Fibroblast of skin of left quadriceps (primary cell): ENCODE measurements at places on chromosomes 6 and 20.
A peak's percentile ranks its signal among the peaks of the same experiment; 100 is the strongest.

GRCh38 chr20:24617757-24618450 lies 148.5 kb downstream of the SYNDIG1 start:
- DNase-seq, result no peak

- no peak for DNase-seq
Measured at GRCh38 chr6:43658161-43658560, 13.3 kb downstream of the RSPH9 start.

GRCh38 chr6:8170245-8170644 lies 67.9 kb upstream of the EEF1E1 start:
- DNase-seq, result no peak

DNA sequence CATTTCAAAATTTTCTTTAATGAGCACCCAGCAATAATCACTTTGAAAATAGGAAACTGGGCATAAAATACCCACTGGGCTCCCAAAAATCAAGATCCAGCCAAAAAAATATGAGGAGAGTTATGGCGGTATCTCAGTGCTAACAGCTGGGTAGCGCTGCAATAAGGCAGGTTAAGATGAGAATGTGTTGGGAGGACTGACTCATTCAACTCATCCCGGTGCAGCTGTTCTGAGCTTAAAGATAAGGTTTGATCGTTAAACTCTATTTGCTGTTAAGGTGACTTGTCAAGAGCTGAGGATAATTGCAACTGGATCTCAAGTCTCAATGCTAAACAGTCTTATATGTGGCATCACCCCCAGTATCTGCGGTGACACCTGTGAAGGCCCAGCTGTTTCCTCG lies 507.7 kb downstream of the EPM2A start:
- DNase-seq, result no peak

GRCh38 chr20:61659994-61660346 lies 405.7 kb downstream of the TAF4 start:
- DNase-seq, result no peak

- DNase-seq, result no peak
Measured at GRCh38 chr6:20778459-20778858, 244.2 kb downstream of the CDKAL1 start.

DNA sequence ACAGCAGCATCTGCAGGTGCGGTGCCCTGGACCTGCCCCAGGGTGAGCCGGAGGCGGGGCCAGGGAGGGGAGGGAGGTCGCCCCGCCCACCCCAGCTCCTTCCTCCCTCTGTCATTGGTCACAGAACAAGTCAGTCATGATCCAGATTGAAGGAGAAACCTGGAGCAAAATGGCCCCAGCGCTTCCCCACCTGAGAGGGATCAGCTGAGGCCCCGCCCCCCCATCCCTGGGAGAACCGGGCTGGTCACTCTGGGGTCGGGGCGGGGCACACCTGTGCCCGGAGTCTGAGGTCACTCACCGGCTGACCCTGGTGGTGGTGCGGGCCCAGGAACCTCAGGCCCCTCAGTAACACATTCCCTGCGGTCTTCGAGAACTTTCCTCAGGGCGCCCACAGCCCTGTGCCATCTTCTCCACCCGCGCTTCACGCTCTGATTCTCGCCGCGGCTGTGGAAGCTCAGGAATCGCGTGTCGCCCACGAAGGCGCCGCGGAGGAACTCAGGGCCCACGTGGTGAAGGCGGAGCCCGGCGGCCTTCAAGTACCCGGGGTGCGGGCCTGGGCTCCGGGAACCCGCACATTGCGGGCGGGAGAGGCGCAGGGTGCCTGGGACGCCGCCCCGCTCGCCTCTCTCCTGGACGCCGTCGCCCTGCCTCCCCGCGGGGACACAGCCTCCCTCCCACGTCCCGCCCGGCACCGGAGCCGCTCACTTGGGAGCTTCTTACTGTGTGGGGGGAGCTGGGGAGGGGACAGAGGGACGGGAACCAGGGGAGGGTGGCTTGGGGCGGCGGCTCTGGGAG lies 36.4 kb upstream of the HLA-C start:
- no peak for DNase-seq

DNA sequence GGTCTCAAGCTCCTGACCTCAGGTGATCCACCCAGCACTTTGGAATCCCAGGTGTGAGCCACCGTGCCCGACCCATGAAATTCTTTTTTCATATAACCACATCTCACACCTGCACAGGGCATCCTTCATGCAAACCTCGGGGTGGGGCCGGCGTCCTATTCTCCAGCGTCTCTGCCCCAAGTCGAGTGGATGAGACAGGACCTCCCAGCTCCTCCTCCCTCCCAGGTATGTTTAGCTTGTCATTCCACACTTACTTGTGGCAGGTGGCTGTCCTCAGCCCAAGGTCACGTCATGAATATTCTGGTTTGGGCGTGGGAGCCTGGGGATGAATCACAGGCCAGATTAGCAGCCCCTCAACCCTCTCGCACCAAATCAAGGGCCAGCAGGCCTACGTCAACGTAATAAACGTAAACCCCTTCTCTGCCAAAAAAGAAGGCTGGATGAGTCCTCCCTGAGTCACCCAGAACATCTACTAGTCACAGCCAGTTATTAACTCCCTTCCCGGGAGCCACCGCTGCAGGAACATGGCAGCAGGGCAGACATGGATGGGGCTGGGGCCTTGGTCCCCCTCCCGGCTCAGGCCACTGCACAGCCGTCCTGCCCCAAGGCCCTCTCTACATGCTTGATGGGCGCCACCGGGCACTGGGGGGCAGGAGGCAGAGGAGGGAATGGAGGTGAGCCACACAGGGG lies 91.7 kb downstream of the YTHDF1 start:
- DNase-seq, result no peak

- DNase-seq, result no peak
Measured at GRCh38 chr6:27237089-27237803, 10.3 kb upstream of the PRSS16 start.

DNA sequence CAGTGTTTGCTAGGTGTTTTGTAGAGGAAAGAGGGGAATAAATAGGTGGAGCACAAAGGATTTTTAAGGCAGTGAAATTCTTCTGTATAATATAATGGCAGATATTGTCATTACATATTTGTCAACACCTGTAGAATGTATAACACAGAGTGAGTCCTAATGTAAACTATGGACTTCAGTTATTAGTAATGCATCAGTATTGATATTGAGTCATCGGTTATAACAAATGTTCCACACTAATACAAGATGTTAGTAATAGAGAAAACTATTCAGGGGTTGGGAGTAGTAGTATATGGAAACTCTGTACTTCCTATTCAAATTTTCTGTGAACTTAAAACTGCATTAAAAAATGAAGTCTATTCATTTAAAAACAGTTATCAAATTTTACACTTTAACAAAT lies 299.2 kb downstream of the UBE3D start:
- DNase-seq, result no peak

- peak; percentile 61 for DNase-seq
Measured at GRCh38 chr6:109743739-109744138, 52.6 kb downstream of the FIG4 start.

- DNase-seq, result no peak
Measured at GRCh38 chr6:6348256-6348655, 27.8 kb upstream of the F13A1 start.

GRCh38 chr20:53654932-53655624 lies 61.4 kb upstream of the ZNF217 start:
- DNase-seq, result no peak

- DNase-seq, result no peak
Measured at GRCh38 chr20:1130058-1130694, 11.8 kb downstream of the PSMF1 start.

GRCh38 chr6:22343864-22344263 lies 47.0 kb upstream of the PRL start:
- DNase-seq, result no peak

- no peak for DNase-seq
Measured at GRCh38 chr6:112568066-112568465, 220.9 kb downstream of the RFPL4B start.

DNA sequence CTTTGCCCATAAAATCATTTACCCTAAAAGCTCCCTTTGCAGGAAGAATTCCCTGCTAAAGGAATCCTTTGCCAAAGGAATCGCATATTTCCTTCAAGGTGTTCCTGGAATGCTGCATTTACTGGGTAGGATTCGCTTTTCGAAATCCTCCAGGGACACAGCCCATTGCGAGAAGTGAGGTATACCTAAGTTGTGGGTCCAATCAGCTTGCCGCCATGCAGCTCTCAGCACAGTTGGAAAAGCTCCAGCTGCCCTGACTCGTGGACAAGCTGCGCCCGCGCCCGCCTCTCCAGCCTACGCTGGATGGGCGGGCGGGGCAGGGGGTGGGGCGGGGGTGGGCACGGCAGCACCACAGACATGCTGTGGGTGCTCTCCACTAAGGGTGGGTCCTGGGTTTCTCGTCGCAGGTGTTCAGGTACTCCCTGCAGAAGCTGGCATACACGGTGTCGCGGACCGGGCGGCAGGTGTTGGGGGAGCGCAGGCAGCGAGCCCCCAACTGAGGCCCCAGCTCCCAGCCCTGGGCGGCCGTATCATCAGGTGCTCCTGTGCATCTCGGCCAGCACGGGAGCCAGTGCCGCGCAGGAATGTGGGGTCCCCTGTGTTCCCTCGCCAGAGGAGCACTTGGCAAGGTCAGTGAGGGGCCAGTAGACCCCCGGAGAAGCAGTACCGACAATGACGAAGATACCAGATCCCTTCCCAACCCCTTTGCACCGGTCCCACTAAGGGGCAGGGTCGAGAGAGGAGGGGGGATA lies 1.4 kb downstream of the NNAT start:
- DNase-seq, result no peak

DNA sequence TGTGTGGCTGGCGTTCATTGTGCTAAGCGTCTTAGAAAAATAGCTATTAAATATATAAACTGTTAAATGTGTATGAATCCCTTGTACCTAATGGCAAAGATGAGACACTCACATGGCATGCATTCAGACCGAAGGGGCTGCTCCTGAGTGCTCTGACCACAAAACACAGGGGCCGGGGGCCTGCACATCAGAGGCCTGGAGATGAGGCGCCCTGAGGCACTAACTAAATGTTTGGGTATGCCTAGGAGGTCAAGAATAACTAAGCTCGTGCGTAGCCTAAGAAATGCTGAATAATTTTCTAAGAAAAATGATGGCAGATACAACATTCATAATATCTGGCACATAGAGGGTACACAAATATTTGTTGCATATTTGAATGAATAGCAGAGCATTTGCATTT lies 92.5 kb downstream of the PSMB1 start:
- DNase-seq, result no peak

GRCh38 chr6:145043926-145044500 lies 691.3 kb downstream of the EPM2A start:
- DNase-seq, result no peak

- DNase-seq, result no peak
Measured at GRCh38 chr6:117555882-117556498, 46.3 kb downstream of the GOPC start.

DNA sequence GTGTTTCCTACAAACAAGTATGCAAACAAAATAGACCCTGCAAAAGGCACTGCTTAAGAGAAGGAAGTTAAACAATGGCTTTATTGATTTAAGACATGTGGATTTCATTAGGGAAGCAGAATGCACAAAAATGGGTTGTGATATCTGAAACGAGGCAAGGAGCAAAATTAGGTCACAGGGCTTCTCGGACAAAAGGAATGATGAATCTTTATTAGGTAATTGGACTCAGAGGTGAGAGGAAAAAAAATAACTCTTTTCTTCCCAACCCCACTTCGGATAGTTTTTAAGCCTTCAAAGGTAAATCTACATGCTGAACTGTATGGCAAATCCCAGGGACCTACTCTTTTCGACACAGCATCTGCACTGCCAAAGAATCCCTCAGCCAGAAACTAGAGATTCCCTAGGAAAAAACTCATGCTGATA lies 183.0 kb upstream of the TAB2 start:
- no peak for DNase-seq

DNA sequence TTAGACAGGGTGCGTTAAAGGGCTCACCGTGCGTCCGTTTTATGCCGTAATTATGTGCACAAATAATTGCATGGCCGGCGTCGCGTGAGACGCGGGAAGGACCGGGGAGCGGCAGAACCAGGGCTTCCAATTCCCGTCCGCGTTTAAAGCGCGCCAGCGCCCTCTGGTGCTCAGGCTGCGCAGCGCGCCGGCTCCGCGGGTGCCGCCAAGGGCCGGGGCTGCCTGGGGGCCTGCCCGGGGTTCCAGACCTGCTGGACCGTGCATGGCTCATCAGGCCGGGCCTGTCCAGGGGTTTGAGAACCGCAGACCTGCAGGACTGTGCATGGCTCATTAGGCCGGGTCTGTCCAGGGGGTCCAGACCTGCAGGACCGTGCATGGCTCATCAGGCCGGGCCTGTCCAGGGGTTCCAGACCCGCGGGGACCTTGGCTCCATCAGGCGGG lies 369.0 kb downstream of the THBS2 start:
- DNase-seq, result peak; percentile 10

- DNase-seq, result no peak
Measured at GRCh38 chr6:79377047-79377446, 142.6 kb upstream of the HMGN3 start.

GRCh38 chr6:19866173-19866984 lies 29.2 kb downstream of the ID4 start:
- no peak for DNase-seq

DNA sequence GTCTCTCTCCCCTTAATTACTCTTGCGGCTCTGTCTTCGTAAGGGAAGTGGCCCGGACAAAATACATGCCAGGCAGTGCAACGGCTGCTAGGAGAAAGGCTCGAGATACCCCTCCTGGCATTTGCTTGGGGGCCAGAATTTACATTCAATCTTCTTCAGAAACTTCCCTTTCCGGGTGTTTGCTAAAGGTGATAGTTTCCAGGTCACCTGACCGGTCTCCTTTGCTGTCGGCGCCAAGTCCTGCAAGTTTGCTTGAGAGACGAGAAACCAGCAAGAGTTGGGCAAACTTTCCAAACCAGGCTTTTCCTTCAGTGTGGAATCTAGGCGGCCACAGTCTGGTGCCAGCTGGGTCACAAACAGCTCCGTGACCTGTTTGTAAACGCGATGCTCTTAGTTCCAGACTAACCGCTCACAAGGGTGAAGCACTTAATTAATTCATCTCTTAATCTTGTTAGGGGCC lies 563 bp upstream of the SRSF3 start:
- DNase-seq, result no peak

GRCh38 chr6:128784266-128784665 lies 98.7 kb upstream of the LAMA2 start:
- no peak for DNase-seq

DNA sequence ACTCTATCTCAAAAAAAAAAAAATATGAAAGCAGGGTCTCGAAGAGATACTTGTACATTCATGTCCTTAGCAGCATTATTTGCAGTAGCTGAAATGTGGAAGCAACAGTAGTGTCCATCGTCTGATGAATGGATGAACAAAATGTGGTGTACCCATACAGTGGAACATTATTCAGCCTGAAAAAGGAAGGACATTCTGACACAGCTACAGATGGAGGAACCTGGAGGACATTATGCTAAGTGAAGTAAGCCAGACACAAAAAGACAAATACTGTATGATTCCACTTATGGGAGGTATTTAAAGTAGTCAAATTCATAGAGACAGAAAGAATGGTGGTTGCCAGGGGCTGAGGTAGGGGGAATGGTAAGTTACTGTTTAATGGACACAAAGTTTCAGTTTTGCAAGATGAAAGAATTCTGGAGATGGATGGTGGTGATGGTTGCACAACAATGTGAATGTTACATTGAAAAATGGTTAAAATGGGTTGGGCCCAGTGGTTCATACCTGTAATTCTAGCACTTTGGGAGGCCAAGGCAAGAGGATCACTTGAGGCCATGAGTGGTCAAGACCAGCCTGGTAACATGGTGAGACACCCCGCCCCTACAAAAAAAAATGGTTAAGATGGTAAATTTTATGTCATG lies 11.8 kb upstream of the TULP1 start:
- DNase-seq, result no peak

- no peak for DNase-seq
Measured at GRCh38 chr6:121124600-121124999, 209.7 kb downstream of the TBC1D32 start.

GRCh38 chr20:44436393-44436792 lies 39.3 kb upstream of the TTPAL start:
- no peak for DNase-seq

GRCh38 chr20:24742989-24743388 lies 206.1 kb upstream of the CST7 start:
- no peak for DNase-seq
